ENCODE measurements at places on chromosomes 16 and 17.

DNA sequence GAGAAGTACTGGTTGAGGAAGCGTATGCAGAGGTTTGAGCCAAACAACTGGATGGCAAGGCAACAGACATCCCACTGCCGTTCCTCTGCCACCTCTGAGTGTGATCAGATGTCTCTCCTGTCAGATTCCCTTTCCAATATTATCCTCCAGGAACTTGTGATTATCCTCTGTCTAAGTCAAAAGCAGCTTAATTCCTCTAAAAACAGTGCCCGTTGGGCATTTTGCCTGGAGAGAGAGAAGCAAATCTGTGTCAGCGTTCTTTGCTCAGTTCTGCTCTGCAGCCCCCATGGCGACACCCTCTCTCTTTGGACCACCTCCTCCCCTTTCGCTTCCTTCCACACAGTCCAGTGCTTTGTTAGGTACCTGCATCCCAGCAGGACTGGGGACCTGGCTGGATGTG, 56.1 kb upstream of the TBX2 start:
- DNase-seq = no peak

GRCh38 chr16:70782237-70782636, 18.7 kb downstream of the VAC14 start:
- no peak for DNase-seq

DNA sequence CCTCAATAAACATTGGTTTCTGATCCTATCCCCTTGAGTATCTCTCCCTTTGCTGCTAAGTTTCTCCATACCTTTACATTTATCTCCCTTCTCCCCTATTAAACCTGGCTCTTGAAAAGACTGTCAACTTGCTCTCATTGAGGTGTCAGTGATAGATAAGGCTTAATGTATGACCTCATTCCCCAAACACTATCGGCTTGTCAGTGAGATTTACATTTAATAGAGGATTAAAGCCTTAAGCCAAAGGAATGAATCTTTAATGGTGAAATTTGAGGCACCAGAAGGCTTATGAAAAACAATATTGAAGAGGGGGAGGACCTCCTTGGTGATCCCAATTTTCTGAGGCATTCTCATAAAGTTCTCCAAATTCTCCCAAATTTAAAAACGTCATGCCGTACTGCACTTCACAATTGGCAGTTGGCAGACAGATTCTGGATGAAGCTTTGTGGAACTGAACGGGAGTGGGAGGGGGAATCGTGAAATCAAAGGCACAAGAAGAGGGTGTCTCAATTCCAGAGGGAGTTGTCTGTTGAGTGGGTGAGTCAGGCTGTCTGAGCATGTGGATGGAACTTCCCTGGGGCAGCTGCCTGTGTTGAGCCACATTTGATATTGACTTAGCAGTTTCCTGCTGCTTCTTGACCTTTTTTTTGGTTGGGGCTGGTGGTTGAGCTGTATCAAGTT, 478.8 kb downstream of the NPIPA7 start:
- DNase-seq = no peak

- no peak for DNase-seq
Observed at GRCh38 chr17:306116-306515, 46.5 kb downstream of the RPH3AL start.

GRCh38 chr16:48161906-48162305, 6.1 kb upstream of the ABCC12 start:
- no peak for DNase-seq

DNA sequence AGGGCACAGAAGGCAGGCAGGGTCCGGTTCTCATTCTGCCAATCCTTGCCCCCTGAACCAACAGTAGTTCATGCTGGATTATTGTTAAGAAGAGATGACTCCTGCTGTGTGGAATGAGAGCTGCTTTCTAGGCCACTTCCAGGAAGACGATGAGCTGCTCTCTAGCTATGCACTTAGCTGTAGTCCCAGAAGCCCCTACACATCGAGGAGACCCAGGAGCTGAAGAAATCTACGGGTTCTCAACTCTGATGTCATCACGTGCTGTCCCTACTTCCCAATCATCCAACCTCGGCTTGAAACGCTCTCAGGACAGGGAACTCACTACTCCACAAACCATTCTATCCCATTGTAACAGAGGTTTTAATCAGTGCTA, 29.0 kb upstream of the EMP2 start:
- no peak for DNase-seq

DNA sequence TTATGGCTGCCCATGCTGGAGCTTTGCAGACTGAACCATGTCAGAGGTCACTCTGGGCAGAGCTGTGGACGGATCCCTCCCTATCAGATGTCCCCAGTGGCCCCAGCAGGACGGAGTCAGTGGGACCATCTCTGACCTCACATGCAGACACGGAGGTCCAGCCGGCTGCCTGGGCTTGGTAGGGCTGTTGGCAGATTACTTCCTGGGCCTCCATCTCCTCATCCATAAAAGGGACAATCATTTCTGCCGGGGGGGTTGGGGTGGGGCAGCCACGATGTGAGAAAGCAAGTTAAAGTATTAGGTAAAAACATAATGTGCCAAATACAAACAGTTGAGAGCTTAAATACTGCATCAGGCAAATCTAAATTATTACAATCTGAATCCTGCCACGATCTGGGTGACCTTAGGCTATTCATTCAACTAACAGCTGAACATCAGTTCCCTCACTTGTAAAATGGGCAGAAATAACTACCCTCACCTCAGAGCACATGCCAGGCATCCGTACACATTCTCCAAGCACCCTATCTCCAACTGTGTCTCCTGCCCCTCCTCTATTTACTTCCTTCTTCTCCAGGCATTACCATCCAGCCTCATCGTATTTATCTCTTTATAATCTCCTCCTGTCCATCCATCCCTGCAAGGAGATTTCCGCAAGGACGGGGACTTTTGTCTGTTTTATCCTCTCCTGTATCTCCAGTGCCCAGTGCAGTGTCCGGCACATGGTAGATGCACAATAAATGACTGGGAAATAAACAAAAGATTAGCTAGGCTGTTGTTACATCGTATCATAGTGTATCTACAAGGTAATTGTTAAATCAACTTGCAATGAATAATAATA, 192.3 kb upstream of the FOXF1 start:
- DNase-seq = no peak

- no peak for DNase-seq
Observed at GRCh38 chr16:84618581-84619460, 943 bp upstream of the COTL1 start.

DNA sequence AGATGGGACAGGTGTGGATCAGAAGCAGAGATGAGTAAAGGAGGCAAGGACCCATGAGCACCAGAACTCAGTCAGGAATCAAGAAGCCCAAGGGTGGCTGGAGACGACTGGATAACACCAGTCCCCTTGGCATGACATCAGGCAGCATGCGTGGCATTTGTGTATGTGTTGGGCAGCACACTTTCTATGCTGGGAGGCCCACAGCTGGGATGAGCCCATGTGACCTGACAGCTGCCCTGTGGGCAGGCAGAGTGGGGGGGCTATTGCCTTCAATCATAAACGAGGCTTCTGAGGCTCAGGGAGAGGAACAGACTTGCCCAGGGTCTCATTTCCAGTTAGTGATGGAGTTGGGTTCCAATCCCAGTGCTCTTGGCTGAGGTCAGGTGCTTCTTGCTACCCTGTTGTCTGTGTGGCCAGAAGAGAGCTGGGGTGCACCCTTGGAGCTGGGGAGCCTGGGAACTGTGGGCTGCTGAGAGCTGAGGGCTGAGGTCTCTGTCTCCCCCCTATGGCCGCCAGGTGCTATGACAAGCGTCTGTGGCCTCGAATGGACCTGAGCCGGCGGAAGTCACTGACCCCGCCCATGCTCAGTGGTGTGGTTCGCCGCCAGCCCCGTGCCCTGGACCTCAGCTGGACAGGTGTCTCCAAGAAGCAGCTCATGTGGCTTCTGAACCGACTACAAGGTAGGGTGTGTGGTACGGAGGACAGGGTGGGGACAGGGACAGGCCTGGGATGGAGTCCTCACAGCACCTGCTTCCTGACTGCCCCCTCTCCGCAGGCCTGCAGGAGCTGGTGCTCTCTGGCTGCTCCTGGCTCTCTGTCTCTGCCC, 7.1 kb upstream of the ORAI3 start:
- peak; percentile 47 for DNase-seq

- no peak for DNase-seq
Observed at GRCh38 chr17:57294101-57294500, 37.8 kb downstream of the MSI2 start.

DNA sequence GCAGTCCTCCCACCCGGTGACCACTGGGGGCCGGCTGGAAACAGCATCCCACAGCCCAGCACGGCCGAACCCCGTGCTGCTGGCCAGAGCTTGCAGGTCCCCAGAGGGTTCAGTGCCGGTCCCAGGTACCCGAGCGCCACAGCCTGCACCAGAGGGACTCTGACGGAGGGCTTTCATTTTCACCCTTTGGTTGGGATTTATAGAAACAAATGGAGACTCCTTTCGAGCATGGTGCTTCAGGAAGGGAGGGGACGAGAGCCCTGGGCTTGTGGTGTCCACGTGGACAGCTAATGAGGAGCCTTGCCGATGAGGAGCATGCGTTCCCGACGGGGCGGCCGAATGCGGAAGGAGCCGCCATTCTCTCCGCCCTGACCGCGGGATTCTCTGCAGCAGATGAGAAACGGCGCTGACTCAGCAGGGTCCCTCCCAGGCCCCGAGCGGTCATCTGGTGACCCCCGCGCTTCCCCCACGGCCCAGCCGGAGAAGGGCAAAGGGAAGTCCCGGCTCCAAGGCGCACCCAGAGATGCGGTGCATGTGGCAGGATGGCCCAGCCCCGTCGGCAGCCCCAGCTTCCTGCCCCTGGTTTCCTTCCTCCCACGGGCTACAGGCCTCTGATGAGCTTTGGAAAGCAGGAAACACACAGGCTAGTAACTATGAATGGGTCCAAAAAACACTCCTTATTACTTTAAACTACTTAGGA, 9.8 kb downstream of the SLC38A10 start:
- no peak for DNase-seq

DNA sequence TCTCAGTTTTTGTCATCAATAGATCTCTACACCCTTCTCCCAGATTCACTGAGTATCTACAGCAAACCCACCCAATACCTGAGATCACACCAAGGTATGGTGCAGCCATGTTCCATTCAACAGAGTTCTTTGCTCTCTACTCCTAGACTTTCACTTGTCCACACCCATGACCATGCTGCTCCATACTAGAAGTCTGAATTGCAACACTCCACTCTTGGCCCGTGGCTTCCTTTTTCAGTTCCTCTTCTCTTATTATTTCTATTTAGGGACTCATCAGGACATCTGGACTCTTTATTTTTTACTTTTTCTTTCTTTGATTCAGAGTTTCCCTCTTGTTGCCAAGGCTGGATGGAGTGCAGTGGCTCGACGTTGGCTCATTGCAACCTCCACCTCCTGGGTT, 37.1 kb downstream of the YWHAE start:
- no peak for DNase-seq

- no peak for DNase-seq
Observed at GRCh38 chr17:830381-830780, 48.2 kb downstream of the MRM3 start.

GRCh38 chr17:63697341-63698286, 2.3 kb downstream of the LIMD2 start:
- peak; percentile 76 for DNase-seq

GRCh38 chr16:82134846-82135245, 35.2 kb downstream of the MPHOSPH6 start:
- no peak for DNase-seq

DNA sequence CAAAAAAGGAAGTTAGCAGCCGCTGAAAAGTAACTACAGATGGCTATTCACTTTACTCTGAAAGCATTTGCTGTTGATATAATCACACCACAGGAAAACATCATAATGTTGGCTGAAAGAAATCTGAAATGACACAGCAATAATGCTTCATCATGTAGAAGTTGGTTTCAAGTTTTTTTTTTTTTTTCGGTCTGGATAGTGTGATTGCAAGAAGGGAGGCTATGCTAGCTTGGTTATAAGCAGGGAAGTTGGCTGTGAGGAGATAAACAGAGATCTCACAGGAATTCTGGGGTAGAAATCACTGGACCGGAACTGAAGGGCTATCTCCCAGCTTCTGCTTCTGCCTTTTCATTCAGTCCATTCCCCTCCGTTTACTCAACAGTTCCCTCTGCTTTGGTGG, 57.9 kb downstream of the MYO1D start:
- no peak for DNase-seq

DNA sequence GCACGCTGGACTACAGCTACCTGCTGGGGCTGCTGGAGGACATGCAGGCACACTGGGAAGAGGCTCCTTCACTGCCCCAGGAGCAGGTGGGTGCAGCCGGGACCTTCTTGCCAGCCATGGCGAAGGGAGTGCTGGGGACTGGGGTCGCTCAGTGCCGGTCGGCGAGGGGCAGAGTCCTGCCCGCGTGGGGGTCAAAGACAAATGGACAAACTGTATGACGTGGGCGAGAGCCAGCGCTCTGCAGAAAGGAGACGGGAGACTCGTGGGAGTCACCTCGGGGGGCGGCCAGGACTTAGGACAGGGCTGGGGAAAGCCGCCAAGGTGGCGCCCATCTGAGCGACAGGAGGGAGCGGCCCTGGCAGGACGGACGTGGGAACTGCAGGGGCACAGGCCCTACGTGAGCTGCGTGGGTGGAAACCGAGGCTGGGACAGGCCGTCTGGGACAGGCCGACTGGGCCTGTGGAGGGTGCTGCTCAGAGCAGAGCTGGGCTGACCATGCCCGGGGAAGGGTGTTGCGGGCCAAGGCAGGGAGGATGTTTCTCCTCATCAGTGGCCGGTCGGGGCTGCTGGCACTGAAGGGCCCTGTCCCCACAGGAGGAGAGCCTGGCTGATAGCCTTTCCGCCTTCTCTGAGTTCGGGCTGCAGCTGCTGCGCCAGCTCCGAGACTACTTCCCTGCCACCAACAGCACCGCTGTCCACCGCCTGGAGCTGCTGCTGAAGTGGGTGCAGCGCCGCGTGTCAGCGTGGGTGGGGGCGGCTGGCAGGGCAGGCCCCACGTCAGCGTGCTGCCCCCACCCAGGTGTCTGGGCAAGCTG, 8.0 kb downstream of the TSR3 start:
- DNase-seq = no peak

- no peak for DNase-seq
Observed at GRCh38 chr16:764184-764750, 3.7 kb downstream of the MSLN start.

GRCh38 chr16:66231452-66232160, 134.9 kb upstream of the CDH5 start:
- no peak for DNase-seq

DNA sequence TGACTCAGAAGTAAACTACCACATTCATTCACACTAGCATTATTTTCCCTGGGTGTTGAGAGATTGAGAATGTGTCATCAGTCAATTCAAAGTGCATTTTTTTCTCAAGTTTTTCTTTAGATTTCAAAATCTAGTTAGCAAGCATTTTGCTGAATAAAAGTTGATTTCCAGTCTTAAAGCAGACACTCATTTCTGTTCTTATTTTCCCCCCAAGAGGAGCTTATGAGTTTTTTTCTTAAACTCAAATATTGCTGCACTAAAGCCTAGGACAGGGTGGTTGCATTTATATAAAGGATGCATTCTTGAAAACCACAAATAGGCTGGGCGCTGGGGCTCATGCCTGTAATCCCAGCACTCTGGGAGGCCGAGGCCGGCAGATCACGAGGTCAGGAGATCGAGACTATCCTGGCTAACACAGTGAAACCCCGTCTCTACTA, 15.3 kb downstream of the CDH3 start:
- DNase-seq = no peak

DNA sequence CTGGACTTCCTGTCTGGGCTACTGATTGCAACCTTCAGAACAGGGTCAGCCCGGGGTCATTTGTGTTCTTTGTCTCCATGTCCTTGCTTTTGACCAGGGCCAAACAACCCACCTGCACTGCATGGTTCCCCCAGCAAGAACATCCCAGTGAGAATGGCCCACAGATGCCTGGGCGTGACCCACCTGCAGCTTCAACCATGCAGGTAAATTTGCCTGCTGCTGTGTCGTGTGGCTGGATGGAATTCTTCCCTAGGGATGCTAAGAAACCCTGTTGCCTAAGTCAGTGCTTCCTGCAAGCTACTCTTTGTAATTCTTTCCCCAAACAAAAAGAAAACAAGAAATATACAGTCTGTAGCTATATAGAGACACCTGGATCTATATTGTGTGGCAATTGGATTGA, 12.5 kb downstream of the CDH13 start:
- DNase-seq = no peak

All from T-helper 1 cell (primary cell).